ENCODE measurements at places on chromosomes 6 and 20. TPM values are rescaled to one million over a fixed set of nuclear protein-coding genes. Genes with fewer than 3 reads are reported as not detected.

GRCh38 chr6:11484441-11484840 lies 53.1 kb upstream of the TMEM170B start:
- no peak for DNase-seq

DNA sequence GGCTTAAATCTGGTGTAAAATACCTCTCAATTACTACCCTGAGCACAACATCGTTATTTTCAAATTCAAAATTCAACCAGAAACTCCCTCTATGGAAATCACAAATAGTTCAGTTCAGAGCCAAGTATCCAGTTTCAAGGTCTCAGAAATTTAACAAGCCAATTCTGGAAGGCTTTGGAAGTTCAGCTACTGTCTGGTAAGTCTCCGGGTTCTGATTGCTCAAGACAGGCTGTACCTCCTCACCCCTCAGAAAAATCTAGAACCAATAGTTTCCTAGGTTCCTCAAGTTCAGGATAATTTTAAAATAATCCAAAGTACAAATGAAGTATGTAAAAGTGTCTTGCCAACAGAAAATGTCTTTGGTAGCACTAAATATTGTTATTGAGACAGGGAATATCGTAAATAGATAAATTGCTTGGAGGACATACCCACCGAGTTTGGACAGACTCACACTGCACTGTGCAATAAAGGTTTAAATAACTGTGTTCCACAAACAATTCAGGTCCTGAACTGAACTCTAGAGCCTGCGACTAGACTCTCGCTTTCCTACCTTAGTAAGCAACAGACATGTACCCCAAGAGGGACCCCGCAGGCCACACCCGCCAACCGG lies 729 bp downstream of the ATG5 start:
- no peak for DNase-seq

DNA sequence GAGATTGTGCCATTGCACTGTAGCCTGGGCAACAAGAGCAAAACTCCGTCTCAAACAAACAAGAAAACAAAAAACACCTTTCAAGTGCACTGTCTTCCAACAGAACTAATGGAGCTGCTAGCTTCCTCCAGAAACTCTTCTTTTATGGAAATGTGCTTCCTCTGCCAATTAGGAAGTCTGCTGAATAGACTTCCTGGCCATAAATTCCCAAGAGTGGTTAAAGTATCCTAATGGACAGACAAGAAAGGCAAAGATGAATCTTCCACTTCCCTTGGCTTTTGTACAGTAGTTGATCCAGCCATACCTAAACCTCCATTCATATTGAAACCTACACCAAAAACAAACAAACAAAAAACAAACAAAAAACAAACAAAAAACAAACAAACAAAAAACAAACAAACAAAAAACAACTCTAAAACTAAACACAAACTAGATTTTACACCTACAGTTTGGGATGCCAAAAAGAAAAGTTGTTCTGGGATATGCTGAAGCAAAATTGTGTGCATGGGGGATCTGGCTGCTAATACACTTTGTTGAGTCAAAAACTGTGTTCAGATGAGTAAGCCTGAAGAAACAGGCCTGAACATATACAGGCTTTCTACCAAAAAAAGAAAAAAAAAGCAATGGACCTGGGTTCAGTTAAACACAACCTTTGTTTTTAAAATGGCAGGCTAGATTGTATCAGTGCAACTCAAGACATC lies 59.8 kb upstream of the CARMIL1 start:
- DNase-seq = no peak

The ULBP2 gene
- total RNA-seq = 0.19 TPM

Data from colonic mucosa (tissue), 4 donors.